ENCODE measurements at places on chromosomes 13 and 19.

GRCh38 chr19:11423791-11424181 lies 4.7 kb upstream of the RGL3 start:
- no peak for DNase-seq

DNA sequence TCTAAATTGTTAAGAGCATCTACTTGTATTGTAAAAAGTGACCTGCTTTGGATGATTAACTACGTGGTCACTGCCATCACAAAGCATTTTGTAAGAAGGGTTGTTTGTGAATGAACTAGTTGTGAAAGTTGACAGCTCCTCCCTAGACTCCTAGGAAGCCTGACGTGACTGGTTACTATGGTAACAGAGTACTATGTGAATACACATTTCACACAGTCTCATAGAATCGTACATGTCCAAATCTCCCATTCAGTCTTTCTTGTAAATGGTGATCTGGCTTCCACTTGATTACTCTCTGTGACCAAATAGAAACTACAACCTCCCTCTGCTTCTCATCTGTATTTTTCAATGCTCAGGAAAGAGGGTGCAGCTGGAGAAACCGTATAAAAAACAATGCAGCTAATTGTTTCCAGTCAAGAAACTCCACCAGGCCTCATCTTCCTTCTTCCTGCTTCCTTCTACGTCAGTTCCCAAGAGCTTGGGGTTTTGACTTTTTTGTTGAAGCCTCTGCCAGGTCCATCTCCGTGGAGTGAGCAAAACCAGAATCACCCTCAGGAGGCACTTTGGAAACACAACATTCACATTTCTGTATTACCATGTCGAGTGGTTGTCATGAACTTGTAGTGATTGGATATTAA lies 83.4 kb downstream of the GPC6 start:
- no peak for DNase-seq

- no peak for DNase-seq
Observed at GRCh38 chr13:98647121-98647520, 70.2 kb upstream of the STK24 start.

- DNase-seq = no peak
Observed at GRCh38 chr19:30630289-30631032, 258.3 kb downstream of the ZNF536 start.

DNA sequence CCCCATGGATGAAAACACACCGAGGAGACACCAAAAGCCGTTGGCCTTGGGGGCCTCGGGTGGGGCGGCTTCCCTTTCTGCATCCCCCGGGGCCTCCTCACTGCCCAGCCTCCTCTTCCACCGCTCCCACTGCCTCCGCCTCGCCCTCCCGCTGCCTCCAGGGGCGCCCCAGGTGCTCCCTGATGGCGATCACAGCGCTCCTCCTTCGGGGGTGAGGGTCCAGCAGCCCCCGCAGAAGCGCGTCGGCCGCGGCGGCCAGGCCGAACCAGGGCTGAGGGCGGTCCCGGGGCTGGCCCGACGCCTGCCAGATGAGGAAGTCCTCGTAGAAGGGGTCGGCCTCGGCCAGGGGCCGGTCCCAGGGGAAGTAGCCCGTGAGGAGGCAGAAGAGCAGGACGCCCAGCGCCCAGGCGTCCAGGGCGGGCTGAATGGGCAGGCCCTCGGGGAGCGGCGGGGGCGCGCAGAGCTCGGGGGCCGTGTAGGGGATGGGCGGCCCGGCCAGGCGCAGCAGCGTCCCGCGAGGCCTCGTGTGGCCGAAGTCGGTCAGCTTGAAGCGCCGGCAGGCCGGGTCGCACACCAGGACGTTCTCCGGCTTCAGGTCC lies 7.2 kb downstream of the SBK2 start:
- no peak for DNase-seq

GRCh38 chr19:608155-609003 lies 18.7 kb downstream of the HCN2 start:
- DNase-seq = no peak

DNA sequence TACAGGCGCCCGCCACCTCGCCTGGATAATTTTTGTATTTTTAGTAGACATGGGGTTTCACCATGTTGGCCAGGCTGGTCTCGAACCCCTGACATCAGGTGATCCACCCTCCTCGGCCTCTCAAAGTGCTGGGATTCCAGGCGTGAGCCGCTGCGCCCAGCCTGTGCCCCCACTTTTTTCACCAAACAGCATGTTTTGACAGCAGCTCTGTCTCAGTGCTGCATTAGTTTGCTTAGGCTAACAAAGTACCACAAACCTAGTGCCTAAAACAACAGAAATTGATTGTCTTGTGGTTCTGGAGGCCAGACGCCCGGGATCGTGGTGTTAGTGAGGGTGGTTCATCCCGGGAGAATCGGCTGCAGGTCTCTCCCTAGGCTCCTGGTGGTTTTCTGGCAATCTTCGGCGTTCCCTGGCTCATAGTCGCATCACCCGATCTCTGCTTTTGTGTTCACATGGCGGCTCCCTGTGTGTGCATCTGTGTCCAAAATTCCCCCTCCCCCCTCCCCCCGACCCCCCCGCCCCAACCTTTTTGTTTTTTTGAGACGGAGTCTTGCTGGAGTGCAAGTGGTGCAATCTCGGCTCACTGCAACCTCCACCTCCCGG lies 30.0 kb downstream of the MYH14 start:
- DNase-seq = no peak
